ENCODE measurements at places on chromosomes 16 and 17.

- peak; percentile 80 for DNase-seq
These were observed at the start of gene APRT for GRCh38 chr16:88811769-88812512. TSS of gene APRT (minus strand) at chr16:88811928. CDS start at chr16:88811899, 29 bp downstream.

GRCh38 chr17:79549141-79549915 is 61.5 kb downstream of the RBFOX3 start:
- DNase-seq: no peak

DNA sequence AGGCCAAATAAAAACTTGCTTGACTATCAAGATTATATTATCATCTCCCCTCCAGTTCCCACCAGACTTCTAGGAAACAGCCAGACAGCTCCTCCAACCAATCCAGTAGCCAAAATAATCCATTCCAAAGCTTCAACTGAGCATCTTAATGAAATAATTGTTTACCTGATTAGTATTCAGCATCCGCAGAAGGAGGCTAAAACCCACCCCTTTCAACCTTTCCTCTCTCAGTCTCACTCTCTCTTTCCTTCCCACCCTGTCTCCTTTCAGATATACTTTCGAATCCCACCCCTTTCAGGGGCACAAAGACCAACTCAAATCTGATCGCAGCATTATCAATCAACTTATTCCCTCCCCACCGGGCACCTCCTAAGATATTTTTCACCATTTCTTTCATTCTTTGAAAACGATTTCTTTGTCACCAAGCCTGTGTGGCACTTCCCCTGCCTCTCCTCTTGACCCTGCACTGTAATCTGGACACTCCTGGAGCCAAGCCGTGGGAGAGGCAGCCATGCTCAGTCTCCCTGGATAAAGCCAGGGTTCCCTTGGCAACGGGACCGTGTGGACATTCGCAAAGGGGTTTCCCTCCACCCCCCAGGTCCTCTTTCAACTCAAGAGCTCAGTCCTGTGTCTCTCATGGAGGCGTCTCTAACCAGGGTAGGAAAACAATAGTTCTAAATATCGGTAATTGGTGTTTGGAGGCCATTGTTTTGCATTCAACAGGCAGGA is at the start of gene ANKFN1:
Gene ANKFN1 (plus strand): TSS at position 602 of the 729 bp plus-strand sequence. CDS start 59,193 bp downstream, outside the sequence.
- DNase-seq: no peak

DNA sequence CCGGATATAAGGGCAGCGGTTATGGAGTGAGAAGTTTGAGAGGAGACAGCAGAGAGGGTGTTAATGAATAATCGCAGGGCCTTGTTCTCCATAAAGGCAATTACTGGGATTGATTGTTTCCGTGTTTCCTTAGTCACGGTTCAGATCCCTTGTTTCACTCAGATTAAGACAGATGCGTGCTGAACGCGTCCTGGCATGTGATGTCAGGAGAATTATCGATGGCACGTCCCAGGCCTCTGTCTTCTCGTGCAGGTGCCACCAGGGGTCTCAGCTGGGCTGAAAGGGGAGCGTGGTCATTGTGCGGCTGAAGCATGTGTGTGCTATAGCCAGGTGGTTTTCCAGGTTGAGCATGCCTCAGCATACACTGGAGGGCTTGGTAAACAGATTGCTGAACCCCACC is 142.4 kb upstream of the NOL11 start:
- no peak for DNase-seq

- no peak for DNase-seq
These were observed 343.8 kb downstream of the SNX29 start for GRCh38 chr16:12320298-12320706.

DNA sequence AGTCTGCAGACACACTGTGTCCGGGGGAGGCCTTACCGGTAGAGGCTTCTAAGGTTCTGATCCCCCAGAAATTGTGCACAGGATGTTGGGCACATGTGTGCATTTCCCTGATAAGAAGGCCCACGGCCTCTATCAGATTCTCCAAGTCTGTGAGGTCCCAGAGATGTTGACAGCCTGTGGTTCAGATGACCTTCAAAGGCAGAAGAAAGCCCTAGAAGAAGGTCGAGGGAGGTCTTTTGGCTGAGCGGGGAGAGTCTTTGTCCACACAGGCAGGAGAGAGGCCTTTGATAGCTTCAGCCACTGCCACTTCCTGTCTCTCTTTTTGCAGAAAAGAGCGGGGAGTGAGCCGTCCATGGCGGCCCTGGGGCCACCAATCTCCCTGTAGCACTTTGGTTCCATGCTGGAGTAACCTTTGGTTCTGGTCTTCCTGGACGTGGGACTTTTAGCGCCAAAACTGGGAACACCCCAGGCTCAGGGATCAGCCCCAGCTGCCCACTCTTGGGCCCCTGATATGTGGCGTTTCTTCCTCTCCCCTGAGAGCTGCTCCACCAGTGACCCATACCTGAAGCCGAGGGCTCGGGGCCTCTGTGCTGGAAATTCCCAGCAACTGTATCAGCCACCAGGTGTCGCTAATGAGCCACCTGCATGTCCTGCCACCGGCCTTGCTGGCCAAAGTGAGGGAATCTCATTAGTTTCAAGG is 28.1 kb upstream of the LGALS9 start:
- no peak for DNase-seq

DNA sequence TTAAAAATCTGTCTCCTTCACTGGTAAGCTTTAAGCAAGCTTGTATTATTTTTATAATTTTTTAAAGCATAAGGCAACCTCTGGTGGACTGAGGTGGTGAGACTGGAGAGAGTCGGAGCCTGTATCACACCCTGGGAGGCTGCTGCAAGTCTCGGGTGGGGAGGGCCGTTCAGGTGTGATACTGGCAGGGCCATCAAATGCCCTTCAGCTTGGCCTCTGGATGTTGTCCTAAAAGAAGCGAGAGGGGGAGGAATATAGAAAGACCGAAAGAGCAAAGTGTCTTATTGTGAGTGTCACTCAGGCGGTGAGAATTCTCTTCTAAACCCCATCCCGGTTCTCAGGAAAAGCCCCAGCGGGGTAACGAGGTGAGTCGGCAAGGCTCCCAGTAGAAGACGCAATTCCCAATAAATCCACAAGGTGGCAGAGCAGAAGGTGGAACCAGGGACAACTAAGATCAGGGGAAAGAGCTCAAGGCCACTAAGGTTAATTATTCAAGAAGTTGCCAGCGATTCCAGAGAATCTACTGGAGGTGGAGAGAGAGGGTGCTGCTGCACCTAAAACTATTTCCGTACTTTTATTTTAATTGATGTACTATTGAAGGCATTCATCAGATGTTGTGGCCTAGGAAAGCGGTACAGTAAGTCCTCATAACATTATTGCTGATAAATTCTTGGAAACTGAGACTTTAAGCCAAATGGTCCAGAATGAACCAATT is 14.1 kb downstream of the C17orf67 start:
- DNase-seq: peak; percentile 18

GRCh38 chr16:77749415-77749814 is 27.1 kb downstream of the NUDT7 start:
- DNase-seq: no peak

DNA sequence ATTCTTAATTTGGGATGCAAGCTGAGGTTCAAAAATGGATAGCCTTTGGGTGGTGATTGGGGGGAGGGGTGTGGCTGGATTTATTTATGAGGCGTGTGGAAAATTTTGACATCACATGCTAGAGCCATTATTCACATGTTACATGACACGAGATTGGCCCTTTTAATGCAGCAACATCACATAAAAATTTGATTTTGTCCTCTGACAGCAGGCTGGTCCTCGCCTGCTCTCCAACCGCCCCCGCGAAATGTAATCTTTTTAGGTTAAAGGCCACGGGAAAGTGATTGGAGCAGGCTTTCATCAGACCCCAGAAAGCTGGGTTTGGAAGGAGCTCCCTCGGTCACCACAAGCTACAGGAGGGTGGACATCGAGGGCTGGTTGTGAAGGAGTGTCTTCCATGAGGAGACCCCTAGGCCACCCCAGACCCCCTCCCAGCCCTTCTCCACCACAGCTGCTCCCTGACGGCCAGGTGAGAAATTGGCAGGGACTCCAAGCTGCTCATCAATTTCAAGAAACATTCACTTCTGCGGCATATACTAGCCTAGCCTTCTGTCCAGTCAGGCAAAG is 502.7 kb upstream of the PSMD7 start:
- no peak for DNase-seq

- no peak for DNase-seq
These were observed 363.4 kb downstream of the C16orf95 start for GRCh38 chr16:86953631-86954391.
